ENCODE measurements at places on chromosomes 11 and 22.

DNA sequence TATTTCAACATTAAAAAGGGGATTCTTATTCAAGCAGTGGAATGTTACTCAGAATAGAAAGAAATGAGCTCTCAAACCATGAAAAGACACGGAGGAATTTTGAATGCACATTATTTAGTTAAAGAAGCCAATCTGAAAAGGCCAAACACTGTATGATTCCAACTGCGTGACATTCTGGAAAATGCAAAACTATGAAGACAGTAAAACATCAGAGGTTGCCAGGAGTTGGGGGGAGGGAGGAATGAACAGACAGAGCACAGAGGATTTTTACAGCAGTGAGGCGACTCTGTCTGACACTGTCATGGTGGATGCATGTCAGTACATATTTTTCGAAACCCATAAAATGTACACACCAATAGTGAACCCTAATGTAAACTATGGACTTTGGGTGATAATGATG lies 22.9 kb upstream of the THY1 start:
- DNase-seq: no peak

- no peak for DNase-seq
These were observed 1.3 kb downstream of the BMAL1 start for GRCh38 chr11:13278609-13279486.

GRCh38 chr22:50112151-50113118 lies 22.6 kb downstream of the MOV10L1 start:
- no peak for DNase-seq

DNA sequence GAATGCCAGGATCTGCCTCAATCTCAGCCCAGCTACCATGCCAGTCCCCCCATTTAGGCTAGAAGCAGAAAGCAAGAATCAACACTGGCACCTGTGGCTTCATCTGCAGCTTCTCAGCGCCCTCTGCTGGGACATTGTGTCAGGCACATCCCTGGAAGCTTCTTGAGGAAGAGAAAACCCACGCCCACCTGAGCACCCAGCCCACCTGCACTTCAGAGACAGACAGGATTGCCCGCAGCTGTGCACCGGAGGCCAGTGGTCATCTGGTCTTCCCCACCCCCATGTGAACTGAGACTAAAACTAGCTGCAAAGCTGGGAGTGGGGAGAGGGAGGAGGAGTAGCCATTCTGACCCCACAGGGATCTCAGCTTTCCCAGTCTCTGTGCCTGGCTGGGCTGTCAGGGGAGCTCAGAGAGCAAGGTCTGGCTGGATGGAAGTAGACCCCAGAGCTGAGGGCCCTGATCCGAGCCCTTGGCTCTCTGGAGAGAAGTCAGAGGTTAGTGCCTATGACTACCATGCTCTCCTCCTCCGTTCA lies 66.8 kb downstream of the FEZ1 start:
- peak; percentile 8 for DNase-seq

DNA sequence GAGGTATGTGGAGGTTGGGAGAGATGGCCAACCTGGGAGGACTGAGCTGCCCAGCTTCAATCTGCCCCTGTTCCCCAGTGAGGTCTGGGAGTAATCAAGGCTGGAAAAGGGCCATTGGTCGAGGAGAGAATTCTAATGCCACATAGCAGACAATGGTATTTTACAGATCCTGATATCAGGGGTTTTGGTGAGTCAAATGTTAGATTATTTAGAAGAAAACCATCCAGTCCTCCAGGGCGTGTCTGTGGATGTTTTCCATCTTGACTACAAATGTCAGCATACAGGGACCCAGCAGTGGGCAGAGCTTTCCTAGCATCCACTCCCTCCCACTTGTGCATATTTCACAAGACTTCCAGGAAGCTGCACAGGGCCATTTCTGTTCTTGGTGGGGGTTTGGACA lies 107.9 kb downstream of the SCN3B start:
- no peak for DNase-seq

GRCh38 chr22:36213586-36213985 lies 12.0 kb upstream of the APOL4 start:
- no peak for DNase-seq

DNA sequence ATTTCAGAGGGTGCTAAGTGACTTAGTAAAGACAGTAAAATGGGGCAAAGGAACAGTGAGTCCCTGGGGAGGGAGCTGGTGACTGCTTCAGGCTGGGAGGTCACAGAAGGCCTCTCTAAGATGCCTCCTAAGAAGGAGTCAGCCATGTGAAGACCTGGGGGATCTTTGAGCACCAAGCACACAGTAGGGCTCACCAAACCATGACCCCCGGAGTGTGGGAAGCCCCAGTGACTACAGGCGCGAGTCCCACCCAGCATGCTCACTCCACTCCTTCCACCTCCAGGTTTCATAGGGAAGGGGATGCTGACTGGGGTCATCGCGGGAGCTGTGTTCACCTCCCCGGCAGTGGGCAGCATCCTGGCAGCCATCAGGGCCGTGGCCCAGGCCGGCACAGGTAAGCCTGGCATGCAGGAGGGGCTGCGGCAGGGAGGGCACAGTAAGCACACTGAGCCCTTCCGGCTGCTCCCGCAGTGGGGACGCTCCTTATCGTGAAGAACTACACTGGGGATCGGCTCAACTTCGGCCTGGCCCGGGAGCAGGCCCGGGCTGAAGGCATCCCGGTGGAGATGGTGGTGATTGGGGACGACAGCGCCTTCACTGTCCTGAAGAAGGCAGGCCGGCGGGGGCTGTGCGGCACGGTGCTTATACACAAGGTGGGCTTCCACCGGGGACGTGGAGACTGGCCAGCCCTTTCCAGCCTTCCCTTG lies 5.9 kb downstream of the TKFC start:
- no peak for DNase-seq

DNA sequence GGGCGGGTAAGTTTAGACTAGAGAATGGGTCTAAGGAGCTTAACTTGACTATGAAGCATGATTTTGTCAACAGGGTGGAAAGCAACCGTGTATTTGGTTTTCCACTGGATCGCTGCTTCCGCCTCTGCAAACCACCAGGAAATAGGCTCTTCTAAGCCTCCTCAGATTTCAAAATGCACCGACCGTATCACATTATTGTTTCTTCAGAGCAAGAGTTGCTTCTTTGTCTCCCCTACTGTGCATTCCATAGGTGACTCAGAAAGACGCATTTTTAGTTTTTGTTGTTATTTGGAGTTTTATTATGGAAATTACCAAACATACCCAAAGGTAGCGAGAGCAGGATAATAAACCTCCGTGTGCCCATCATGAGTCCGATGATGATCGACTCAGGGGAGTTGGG lies 64.3 kb upstream of the RASD2 start:
- DNase-seq: no peak

- DNase-seq: no peak
These were observed 52.5 kb downstream of the C22orf31 start for GRCh38 chr22:29009148-29009547.

- DNase-seq: no peak
These were observed 96.9 kb downstream of the CCDC34 start for GRCh38 chr11:27266125-27266524.

DNA sequence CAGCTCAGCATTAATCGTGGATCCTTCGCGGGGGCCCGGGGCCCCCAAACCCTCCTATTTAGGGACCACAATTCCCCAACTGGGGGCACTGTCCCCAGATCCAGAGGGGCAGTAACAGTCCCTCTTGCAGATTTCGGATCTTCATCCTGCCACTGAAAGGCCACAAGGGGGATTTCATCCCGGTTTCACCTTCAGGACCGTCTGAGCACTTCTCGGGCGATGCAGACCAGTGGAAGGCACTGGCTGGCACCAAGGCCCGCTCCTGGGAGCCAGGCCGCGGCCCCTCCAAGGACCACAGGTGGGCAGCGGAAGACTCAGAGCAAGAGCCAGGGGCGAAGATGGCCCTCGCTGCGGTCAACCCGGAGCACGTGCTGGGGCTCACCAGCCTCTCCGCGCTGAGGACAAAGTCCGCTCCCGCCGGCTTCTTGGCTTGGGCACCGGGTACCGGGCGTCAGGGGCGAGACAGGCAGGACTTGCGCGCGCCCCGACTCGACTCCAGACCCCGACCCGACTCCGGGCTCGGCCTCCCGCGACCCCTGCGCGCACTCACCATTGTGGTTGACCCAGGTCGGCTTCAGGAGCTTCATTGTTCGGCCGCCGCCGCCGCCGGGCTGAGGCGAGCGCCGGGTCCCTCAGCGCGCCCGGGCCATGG lies 517 bp downstream of the HIRA start:
- DNase-seq: no peak

DNA sequence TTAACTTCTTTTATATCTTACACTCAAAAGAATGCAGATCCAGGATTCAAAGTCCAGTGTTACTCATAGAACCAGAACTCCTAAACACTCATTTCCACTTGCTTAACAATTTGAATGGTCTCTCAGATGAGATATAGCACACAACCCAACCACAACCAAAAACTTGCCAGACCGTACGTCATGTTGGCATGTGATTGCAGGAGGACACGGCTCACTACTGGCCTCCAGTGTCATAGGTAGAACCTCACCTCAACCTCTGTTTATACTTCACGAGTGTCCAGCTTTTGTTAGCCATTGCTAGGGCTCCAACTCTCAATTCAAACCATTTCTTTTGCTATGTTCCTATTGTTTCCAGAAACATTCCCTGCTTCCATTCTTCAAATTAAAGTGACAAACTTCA lies 58.5 kb upstream of the PDGFD start:
- DNase-seq: no peak

DNA sequence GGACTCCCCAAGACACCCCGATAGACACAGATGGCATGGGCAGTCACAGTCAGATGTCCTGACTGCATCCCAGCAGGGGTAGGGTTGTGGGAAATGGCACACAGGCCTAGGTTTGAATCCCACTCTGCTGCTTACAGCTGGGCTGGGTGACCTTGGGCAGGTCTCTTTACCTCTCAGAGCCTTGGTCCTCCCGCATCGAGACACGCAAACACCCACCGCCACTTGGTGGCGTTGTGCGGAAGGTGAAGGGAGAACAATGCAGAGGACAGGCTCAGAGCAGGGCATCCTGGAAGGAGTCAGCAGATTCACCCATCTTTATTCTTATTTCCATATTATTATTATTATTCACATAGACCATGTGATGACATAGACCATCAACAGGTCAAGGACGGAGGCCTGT lies 140.5 kb downstream of the MIAT start:
- DNase-seq: no peak

DNA sequence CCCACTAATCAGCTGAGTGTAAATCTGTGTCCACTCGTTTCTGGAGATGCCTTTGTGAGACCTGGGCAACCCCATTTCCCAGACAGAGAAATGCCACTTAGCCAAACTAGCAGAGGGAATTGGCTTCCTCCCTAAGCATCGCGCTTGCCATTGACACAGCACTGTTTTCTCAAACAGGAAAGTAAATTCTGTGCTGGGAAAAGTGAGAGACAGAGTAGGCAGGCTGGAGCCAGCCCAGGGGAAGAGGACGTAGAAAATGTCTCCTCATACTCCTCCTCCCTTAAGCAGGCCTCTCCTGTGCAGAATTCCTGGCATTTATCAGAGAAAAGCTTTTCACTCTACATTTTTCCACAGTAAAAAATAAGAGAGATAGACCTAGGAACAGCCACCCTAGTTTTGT lies 99.1 kb upstream of the AMOTL1 start:
- no peak for DNase-seq

- DNase-seq: no peak
These were observed 288.4 kb upstream of the CCDC90B start for GRCh38 chr11:83574519-83574918.

- no peak for DNase-seq
These were observed 131.2 kb downstream of the BUD13 start for GRCh38 chr11:116641561-116642045.

DNA sequence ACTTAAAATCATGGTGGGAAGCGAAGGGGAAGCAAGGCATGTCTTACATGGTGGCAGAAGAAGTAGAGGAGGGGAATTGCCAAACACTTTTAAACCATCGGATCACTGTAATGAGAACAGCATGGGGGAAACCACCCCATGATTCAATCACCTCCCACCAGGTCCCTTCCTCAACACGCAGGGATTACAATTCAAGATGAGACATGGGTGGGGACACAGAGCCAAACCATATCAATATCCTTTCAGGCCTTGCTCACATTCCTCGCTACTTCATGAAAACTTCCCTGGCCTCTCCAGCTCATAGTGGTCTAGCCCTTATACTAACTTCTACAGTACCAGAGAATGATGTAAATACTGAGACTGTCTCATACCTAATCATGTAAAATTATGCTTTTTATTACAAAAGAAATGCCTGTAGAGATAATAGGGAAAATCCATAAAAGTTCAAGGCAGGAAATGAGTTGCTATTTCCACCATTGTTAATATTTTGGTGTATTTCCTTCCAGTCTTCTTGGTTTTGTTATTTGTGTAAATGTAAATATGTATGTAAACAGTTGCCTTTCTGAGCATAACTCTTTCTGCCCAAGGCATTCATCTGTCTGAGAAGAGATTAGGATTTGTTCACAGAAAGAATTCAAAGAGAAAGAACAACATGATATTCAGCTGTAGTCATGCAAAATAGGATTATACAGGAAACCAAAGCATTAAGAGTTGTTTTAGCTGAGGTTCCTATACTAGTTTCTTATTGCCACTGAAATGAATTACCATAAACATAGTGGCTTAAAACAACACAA lies 104.3 kb upstream of the LDLRAD3 start:
- no peak for DNase-seq

- DNase-seq: no peak
These were observed 17.2 kb downstream of the LRP4 start for GRCh38 chr11:46901156-46901555.

- DNase-seq: no peak
These were observed 115.6 kb upstream of the PDGFD start for GRCh38 chr11:104279587-104279986.

GRCh38 chr11:33877038-33877437 lies 14.8 kb downstream of the LMO2 start:
- DNase-seq: no peak

DNA sequence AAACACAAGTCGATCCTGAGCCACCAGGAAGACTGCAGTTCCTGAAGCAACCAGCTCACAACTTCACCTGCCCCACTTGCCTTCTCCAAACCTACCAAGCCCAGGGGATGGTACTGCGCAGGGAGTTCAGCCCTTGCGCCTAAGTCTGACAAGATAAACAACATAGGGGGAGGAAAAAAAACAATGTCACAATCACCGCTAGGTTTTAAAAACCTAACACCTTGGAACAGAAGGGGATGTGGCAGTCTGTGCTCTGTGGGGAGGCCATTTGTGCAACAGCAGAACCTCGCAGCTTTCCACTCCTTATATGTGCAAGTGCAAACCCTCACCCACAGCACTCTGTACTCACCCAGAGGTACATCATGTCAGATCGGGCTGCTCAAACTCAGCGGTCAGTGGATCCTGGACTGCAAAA lies 134.2 kb downstream of the RBFOX2 start:
- no peak for DNase-seq

DNA sequence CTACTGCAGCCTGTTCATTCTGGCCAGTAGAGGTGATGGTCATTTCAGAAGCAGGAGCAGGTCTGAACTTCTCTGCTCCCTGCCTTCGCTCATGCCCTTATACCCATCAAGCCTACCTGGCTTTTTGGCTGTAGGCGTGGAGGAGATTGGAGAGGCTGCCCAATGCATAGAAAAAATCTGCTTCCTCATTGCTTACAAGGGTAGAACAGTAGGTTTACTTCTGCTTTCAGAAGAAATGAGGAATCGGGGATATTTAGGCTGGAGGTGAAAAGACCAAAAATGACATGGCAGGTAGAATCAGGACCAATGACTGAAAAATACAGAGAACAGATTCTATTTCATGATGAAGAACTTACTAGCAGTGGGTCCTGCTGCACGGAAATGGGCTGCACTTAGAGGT lies 72.9 kb upstream of the YWHAH start:
- DNase-seq: no peak
